ENCODE measurements at places on chromosomes 3 and 15.

GRCh38 chr15:35450492-35450891 lies 95.5 kb downstream of the DPH6 start:
- DNase-seq = peak; percentile 48

GRCh38 chr3:104974316-104974715 lies 392.4 kb upstream of the ALCAM start:
- no peak for DNase-seq

GRCh38 chr3:155420881-155421486 lies 127.5 kb upstream of the STRIT1 start:
- DNase-seq = no peak

DNA sequence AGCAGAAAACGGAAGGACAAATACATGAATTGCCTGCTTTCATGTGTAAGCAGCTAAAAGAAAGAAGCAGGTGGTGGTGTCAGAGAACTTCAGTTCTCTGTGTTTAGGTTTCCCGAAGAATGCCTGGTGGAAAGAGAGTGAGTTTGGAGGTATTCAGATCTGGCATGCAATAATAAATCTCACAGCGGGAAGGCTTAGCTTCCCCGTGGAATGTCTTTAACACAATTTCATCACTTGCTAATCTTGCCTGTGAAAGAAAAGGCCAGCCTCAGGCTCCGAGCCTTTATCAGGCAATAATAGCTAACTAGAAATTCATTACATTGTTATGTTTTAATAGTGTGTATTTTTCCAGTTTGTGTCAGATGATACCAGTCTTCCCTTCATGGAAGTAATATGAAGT lies 220.3 kb downstream of the PDZRN3 start:
- no peak for DNase-seq

DNA sequence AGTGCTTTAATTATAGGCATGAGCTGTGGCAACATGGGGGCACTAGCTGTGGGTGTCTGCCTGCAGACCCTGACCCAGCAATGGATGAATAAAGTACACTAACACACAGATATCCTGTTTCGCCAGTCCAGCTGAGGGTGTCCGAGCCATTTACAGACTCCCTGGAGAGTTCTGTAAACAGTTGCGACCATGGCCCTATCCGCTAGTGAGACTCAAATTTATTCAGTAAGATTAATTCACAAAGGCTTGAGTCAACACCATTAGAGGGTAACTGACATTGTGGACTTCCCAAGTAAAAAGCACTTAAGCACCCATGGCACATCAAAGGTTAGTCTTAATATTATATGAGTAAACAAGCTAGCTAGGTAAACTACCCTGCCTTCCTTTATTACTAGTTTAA lies 161.6 kb downstream of the TBL1XR1 start:
- no peak for DNase-seq

- DNase-seq = no peak
Measured at GRCh38 chr3:13150624-13151023, 77.4 kb upstream of the IQSEC1 start.

- no peak for DNase-seq
Measured at GRCh38 chr3:48280881-48281280, 40.0 kb downstream of the ZNF589 start.

DNA sequence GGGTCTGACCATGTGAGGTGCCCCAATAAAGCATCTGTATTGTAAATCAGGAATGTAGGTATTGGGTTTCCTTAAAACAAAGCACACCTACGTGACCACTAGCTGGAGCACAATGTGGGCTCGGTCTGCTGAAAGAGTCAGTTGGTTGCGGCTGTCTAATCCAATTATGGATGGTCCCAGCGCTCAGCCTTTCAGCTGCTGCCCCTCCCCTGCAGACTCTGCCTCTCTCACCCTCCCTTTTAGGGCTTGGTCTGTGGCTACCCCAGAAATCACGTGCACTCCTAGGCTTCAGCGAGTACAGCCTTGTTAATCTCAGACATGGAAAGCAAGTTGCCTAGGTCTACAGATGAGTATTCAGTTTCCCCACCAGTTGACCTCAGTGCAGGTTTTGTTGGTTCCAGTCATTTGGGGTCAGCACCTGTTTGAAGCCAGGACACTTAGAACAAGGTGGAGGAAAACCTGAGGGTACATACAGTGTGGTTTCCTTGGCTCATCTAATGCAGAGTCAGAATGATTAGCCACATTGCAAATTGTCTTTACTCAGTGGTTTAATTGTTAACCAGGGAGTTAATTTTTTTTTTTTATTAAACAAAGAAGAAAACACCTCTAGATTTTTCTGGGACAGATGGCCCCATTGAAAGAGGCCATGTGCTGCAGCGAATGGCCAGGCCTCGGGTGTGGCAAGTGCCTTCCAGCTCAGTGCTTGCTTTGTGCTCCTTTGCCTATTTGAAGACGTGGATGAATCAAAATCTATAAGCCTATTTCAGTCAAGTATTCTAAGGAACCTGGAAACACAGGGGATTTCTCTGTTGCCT lies 137.7 kb downstream of the IGF1R start:
- no peak for DNase-seq

DNA sequence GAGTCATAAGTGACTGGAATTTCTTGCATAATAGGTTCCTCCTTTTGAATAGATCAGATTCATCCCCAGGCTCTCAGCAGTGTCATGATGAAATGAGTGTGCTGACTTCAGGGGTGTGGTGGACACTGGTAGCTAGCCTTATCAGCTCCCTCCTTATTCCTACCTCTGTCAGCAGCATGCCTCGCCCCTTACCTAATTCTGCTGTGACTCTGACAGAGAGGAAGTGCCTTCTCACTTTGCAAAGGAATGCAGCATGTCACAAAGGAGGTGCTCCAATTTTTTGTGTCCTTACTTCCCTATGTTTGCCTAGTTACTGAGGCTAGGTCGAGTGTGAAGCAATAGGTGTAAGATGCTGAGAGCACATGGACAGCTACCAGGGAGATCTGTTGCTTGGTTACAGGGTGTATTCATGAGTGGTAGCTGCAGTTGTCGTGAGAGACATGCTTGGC lies 90.6 kb downstream of the TNFAIP8L3 start:
- peak; percentile 82 for DNase-seq

Measured in epithelial cell of prostate (primary cell).